ENCODE measurements at places on chromosomes 16 and 17.

GRCh38 chr16:15932939-15933338, 16.5 kb upstream of the ABCC1 start:
- no peak for DNase-seq

GRCh38 chr16:21600031-21600773, 825 bp downstream of the METTL9 start:
- DNase-seq, result peak; percentile 87

- no peak for DNase-seq
These were observed 26.0 kb downstream of the SPHK1 start for GRCh38 chr17:76410328-76410965.

- no peak for DNase-seq
These were observed 4.1 kb downstream of the PDF start for GRCh38 chr16:69326172-69326873.

GRCh38 chr16:47861999-47862398, 293.8 kb downstream of the ABCC12 start:
- DNase-seq, result no peak

GRCh38 chr16:12675046-12675445, 128.6 kb downstream of the CPPED1 start:
- DNase-seq, result no peak

- peak; percentile 67 for DNase-seq
These were observed 31.3 kb downstream of the METRNL start for GRCh38 chr17:83110735-83111134.

GRCh38 chr17:40980596-40980995, 3.5 kb downstream of the KRT40 start:
- no peak for DNase-seq

GRCh38 chr16:4214215-4214621, 27.7 kb downstream of the SRL start:
- DNase-seq, result no peak

GRCh38 chr16:54633943-54634362, 296.7 kb upstream of the IRX5 start:
- DNase-seq, result no peak

DNA sequence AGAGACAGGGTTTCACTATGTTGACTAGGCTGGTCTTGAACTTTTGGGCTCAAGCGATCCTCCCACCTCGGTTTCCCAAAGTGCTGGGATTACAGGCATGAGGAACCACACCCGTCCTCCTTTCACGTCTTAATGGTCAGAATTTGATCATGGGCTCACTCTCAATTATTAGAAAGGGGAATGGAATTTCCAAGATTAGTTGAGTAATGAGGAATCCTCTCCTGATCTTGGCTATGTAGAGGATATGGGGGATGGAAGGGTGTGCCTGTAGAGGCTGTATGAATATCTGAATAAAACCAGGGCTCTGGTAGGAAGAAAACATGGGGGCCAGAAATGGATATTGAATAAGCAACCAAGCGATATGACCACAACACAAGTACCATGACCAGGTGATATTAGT, 25.9 kb upstream of the SMURF2 start:
- no peak for DNase-seq

DNA sequence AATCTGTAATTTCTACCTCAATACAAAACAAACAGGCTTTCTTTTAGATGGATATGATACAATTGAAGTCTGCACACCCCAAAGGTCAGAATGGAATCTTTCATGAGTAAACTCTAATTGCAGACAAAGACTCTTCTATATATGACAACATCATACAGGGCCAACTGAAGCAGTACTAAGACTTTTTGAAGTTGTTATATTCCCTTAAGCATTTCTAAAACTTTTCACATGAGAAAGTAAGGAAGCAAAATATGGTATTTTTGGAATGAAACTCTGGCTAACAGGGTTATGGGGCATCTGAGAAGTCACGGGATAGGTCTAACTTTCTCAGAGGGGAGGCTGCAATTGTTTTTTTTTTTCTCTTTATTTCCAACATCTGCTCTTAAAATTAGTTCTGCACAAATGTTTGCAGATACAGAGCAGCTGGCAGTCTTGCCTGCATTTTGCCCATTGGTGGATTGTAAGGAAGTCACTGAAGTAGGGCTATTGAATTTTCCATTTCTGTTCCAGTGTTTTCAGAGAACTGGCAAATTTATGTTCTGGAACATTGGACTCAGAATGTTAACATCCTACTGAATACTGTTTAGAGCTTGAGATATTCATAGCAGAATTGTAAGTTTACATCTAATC, 59.1 kb downstream of the SSH2 start:
- DNase-seq, result no peak

- no peak for DNase-seq
These were observed 72.6 kb upstream of the LGALS9 start for GRCh38 chr17:27558341-27558740.

DNA sequence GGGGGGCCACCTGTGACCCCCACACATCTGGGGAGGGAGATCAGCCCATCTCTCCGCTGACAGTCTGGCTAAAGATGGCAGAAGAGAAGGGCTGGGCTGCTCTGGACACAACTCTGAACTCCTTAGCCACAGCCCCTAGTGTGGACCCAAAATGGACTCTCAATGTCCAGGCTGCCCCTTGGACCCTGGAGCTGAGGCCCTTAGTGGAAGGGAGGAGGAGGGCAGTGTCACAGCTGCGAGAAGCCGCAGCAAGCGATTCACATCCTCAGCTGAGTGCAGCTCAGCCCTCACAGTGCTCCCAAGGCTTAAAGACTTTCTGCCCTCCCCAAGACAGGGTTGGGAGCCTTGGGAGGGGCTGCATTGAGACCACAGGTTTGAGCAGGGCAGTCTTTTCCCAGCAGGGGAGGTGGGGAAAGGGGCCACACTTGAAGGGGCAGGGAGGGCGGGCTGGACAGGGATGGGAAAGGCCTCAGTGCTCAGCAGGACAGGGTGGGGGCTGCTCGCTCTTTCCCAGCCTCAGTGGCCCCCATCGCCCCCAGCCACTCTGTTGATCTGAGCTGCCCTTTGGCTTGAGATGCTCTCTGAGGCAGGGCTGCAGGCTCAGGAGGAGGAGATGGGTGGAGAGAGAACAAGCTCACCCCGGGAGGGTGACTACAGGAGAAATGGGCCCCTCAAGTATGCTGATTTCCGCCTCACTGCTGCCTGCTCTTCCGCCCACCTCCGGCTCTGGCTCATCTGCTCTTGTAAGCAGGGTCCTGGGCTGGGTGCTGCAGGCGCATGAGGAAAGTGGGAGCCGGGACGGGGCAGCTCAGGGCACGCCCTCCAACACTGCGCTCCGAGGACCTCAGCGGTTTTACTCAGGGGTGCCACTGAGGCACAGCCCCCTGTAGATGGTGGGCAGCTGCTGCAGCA, 50.9 kb upstream of the MTSS2 start:
- DNase-seq, result no peak

GRCh38 chr16:57115514-57116182, 23.3 kb downstream of the CPNE2 start:
- no peak for DNase-seq

All from left lung (tissue), 14 donors.